ENCODE measurements at places on chromosomes 2 and 18.
A peak's percentile ranks its signal among the peaks of the same experiment; 100 is the strongest.

DNA sequence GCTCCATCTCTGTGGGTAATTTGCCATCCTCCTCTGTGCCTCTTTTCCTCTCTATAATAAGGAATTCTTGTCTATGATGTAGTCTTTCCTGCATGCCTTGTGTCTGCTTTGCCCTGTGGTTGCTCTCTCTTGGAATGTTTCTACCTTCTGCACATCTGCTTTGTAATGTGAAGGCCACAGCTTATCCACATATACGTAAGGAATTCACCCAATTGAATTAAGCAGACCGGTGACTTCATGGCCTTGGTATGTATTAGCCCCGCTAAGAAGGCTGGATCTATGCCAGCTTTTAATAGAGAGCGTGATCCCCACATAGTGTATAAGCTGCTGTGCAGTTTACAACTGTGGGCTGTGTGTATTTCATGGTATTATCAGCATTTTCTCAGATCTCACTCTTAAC is 274.7 kb downstream of the RNF144A start:
- peak; percentile 68 for DNase-seq

- DNase-seq = no peak
Measured at GRCh38 chr2:3114406-3115185, 263.0 kb downstream of the EIPR1 start.

DNA sequence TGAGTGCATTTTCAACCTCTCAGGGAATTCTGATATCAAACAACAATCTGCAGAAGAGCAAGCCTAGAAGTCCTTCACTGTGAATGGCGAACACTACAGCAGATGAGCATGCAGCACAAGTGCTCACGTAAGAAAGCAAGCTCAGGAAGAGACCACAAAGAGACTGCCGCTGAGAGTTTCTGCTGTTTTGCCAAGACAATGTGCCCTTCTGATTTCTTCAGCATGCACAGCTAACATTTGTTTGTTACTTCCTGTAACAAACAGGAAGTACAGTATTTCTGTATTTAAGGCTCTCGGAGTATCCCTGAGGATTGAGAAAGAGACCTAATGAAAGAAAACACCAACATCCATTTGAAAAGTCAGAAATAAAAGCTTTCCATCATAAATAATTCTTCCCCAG is 45.9 kb downstream of the MBOAT2 start:
- no peak for DNase-seq

DNA sequence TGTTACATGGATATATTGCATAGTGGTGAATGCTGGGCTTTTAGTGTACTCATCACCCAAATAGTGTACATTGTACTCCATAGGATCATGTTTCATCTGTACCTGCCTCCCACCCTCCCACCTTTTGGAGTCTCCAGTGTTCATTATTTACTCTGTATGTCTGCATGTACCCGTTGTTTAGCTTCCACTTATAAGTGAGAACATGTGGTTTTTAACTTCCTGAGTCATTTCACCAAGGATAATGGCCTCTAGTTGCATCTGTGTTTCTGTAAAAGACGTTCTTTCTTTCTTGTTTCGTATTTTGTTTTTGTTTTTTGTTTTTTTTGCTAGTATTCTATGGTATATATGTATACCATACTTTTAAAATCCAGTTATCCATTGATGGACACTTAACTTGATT is 107.5 kb downstream of the MSTN start:
- no peak for DNase-seq

- DNase-seq = peak; percentile 89
Measured at GRCh38 chr2:102070058-102070642, 72.4 kb upstream of the IL1R1 start.

GRCh38 chr2:183614799-183615435 is 490.7 kb downstream of the NUP35 start:
- no peak for DNase-seq

GRCh38 chr2:1891971-1892486 is 147.7 kb upstream of the PXDN start:
- DNase-seq = no peak

- no peak for DNase-seq
Measured at GRCh38 chr2:165699946-165700345, 94.1 kb downstream of the GALNT3 start.

DNA sequence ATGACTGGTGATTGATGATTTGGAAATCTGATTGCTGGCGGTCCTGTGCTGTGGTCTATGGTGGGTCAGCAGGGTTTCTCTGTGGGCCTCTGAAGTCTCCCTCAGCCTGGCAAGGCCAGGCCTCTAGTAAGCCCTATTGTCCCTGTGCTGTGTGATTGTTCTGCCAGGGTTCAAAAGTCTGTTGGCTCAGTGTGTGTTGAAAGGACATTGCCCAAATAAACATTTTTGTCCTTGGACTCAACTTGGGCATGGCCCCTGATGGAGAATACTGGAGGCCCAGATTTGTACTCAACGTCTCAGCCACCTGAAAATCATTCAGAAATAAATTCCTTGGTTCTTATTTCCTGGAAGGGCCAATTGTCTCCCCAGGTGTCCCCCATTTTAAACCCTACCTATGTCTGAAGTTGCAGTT is 74.4 kb downstream of the MAP4K4 start:
- DNase-seq = no peak

GRCh38 chr2:71449343-71449742 is 4.0 kb upstream of the DYSF start:
- DNase-seq = no peak

DNA sequence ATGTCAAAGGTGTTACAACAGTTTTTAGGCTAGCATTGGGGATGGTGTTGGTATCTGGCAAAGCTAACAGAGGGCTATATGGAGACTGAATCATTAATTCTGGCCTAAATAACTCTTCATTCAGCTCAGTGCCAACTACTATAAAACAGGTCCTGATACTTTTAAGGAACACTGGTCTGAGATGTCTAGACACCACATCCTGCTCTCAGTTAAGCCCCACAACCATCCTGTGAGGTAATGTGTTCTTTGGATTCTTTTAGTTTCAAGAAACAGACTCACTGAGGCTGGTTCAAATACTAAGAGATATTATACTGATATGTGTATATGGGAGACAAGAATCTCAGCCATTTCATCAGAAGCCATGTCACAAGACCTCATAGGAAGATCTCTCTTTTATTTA is 14.2 kb upstream of the HK2 start:
- no peak for DNase-seq

Measured in EH (cell line).